ENCODE measurements at places on chromosomes 12 and 14. TPM values are rescaled to one million over a fixed set of nuclear protein-coding genes. Genes with fewer than 3 reads are reported as not detected.

DIO2 gene
- 1.3 TPM for polyA plus RNA-seq

COQ10A gene
- polyA plus RNA-seq = 8.5 TPM

TAS2R7 gene
- polyA plus RNA-seq = not detected

ANKS1B gene
- polyA plus RNA-seq = 0.79 TPM
